ENCODE measurements at places on chromosomes 2 and 18. TPM values are rescaled to one million over a fixed set of nuclear protein-coding genes. Genes with fewer than 3 reads are reported as not detected.

Gene ME2
- 48.6 TPM for total RNA-seq

Gene CLEC4F
- not detected for total RNA-seq

Gene CNTNAP5
- not detected for total RNA-seq

Gene RESP18
- not detected for total RNA-seq

GRCh38 chr2:150977296-150977695, 284.4 kb downstream of the RBM43 start:
- DNase-seq = no peak

DNA sequence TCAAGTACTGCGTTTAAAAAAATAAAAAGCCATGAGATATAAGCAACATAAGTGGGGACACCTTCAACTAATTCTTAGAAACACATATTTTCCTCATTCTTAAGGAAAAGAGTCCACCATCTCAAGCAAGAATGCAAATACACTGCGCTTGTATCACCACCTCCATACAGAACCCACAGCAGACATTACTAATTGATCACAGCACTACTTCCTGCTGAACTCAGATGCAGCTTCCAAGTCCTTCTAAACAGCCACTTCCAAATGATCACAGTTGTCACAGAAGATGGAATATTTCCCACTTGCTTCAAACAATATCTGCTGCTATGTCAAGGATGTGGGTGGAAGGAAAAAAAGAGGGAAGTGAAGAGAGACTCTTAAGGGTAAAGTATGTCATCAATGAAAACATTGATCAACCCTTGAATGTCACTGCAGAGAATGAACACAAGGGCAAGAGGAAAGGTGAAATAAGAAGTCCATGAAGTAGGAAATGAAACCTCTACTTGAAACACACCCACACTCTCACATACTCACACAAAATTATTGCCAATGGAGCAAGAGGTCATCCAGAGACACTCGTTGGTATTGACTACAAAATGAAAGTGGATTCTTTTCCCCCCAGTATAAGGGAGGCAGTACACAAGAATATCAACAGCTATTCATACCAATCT, 22.1 kb downstream of the TGFA start:
- DNase-seq = no peak
